Stimulated activated CD4-positive, alpha-beta T cell treated with anti-CD3 and anti-CD28 coated beads, Interleukin-1b, Interleukin-23, amount 100 ng/mL, for 24 hours (primary cell): ENCODE measurements at places on chromosomes 7 and 10.

- DNase-seq: no peak
These were observed 1.8 kb downstream of the TNRC18 start for GRCh38 chr7:5421714-5422395.

- DNase-seq: no peak
These were observed 42.9 kb downstream of the MKLN1 start for GRCh38 chr7:131370523-131370968.

- DNase-seq: no peak
These were observed 40.3 kb downstream of the COL17A1 start for GRCh38 chr10:104045151-104046089.

- DNase-seq: no peak
These were observed 259.9 kb downstream of the FGFR2 start for GRCh38 chr10:121338206-121338980.

GRCh38 chr7:108009873-108010272, 6.9 kb upstream of the LAMB1 start:
- DNase-seq: no peak

GRCh38 chr10:23096802-23097549, 1.6 kb downstream of the MSRB2 start:
- no peak for DNase-seq

DNA sequence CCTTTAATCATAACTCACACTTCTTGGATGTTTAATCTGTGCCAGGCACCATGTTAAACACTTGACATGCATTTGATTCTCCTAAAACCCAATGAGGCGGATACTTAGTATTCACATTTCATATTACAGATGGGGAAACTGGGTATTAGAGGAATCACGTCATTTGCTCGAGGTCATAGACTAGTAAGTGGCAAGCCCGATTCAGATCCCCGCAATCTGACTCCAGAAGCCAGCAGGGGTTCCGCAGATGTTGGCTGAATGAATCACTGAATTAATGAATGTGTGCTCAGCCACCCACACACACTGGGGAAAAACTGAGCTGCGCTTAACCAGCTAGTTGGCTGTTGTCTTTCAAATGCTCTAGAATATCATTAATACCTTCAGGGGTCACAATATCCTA, 22.5 kb upstream of the ENO4 start:
- DNase-seq: no peak

- DNase-seq: no peak
These were observed 48.4 kb upstream of the PODXL start for GRCh38 chr7:131604841-131605279.

- no peak for DNase-seq
These were observed 572.5 kb downstream of the POM121L12 start for GRCh38 chr7:53607961-53608360.

GRCh38 chr7:1210979-1211608, 21.6 kb upstream of the UNCX start:
- DNase-seq: no peak

- no peak for DNase-seq
These were observed 131.3 kb downstream of the CACNB2 start for GRCh38 chr10:18271491-18271890.

DNA sequence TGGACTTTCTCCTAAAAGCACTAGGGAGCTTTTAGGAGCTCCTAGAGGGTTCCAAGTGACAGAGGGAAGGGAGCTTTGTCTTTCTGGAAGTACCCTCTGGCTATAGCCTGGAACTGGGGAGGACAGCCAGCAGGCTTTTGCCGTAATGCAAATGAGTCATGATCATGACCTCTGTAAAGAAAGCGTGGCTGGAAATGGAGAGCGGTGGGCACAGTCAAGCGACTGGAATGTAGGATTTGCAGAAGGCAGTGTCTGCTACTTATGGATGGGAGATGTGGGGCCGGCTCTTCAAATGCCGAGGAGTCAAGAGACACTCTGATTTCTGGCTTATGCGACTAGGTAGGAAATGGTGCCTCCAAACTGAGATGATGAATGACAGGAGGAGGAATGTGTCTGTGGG, 34.6 kb upstream of the PLPP4 start:
- DNase-seq: no peak

DNA sequence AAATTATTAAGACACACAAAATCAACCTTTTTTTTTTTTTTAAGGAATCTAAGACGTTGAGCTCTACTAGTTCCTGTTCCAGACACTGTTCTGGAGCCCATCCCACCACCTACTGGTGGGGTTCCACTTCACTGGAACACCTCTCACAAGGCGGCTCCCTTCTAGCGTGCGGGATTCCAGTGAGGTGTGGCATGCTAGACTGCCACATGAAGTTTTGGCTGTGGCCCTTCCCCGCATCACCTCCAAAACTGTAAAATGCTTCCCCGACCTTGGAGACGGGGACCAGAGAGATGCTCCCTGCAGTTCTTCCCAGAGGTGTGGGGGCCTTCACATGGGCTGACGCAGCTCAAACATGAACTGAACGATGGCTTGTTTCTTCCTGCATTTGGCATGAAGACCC, 12.6 kb downstream of the FAM53B start:
- DNase-seq: no peak

DNA sequence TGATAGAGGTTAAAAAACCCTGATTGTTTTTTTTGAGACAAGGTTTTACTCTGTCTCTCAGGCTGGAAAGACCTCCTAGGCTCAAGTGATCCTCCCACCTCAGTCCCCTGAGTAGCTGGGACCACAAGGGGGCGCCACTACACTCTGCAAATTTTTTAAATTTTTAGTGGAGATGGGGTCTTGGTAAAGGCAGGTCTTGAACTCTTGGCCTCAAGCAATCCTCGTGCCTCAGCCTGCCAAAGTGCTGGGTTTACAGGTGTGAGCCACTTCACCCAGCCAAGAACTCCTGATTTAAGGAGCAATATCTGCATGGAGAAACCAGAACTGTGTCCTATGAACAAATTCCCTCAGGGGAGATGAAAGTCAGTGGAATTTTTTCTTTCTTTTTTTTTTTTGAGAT, 7.3 kb upstream of the KLHDC10 start:
- peak; percentile 69 for DNase-seq

GRCh38 chr10:62121187-62121530, 147.5 kb downstream of the RTKN2 start:
- no peak for DNase-seq

DNA sequence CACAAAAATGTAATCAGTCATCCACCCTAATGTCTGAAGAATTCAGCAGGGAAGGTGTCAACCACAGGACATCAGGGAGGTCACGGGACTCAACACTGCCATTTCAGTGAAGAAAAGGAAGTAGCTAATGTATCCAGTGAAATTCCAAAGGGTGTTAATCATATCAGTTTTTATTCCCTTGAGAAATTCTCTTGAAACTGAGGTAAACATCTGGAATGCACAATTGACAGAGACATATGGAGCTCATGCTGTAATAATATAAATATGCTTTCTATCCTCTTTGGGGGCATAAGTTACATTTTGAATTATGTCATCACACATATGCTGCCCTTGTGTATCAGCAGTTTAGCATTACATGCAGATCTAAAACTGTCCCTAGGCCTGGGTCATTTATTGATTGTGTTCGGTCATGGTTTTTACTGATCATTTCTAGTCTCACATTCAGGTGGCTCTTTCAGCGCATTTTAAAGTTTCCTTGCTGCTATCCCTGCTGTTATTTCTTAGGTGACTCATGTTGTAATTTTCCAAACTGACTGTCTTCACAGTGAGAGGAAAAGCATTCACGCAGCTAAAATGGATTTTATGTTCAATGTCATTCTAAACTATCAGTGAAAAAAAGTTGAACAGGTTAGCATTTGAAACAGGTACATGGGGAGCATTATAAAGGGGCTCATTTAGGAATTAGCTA, 273.9 kb downstream of the TSPAN12 start:
- DNase-seq: no peak

DNA sequence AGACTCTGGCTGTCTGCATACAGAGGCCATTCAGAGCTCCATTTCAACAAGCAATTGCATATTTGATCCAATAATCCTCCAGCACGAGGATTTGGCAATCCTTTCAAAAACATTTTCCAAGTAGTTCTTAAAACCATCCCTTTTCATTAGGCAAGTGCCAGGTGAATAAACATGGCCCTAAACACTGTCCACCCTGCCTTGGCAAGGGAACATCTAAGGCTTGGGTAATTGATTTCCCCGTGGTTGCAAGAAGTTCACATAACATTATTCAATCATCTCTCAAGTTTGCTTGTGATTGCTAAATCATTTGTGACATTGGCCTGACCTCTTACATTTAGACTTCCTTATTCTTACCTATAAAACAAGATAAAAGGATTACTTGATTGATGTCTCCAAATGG, 175.2 kb downstream of the CTTNBP2 start:
- DNase-seq: no peak

DNA sequence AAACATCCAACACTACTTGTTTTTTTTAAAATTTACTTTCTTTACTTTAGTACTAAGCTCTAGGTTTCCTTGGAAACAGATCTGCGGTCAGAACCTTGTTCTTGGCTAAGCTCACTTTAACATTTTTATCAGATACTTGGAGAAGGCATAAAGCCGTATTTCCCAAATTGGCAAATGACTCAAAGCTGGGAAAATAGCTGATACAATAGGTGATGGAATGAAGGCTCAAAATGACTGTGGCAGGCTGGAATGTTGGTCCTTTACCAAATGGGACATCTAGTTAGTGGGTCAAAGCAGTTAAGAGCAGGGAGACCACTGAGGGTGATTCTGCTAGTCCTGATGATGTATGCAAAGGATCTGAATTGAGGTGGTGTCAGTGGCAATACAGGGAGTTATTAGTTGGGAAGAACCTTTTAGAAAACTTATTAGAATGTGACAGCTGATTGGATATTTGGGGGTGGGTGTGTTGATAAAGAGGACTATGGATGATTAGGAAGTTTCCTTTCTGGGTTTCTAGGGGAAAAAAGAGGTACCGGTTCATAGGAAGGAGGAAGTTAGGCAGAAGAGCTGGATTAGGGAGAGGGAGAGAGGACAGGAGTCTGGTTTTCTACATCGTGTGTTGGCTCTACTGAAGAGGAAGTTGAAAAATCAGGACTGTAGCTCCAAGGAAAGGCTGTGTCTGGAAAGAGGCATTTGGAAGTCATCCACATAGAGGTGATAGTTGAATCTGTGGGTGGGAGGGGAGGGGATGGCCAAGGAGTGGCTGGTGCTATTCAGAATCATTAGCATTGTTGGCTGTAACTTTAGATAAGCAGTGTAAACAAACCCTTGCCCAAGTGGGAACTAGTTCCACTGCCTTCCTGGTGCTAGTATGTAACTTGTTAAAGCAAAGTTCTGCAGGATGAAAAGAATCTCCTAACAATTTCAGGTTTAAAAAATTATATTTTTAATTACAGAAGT, 13.1 kb downstream of the PLCE1 start:
- DNase-seq: no peak
